ENCODE measurements at places on chromosomes 1 and 21. TPM values are rescaled to one million over a fixed set of nuclear protein-coding genes. Genes with fewer than 3 reads are reported as not detected.

The RPTN gene
- not detected for total RNA-seq

- DNase-seq = no peak
- no peaks in the 10 kb centered on the region for H3K27me3 ChIP-seq
- no peak overlapping the region for H3K4me3 ChIP-seq
- no peaks in the 10 kb centered on the region for H3K36me3 ChIP-seq
Observed at GRCh38 chr1:184605941-184606340, 148.7 kb downstream of the EDEM3 start.

DNA sequence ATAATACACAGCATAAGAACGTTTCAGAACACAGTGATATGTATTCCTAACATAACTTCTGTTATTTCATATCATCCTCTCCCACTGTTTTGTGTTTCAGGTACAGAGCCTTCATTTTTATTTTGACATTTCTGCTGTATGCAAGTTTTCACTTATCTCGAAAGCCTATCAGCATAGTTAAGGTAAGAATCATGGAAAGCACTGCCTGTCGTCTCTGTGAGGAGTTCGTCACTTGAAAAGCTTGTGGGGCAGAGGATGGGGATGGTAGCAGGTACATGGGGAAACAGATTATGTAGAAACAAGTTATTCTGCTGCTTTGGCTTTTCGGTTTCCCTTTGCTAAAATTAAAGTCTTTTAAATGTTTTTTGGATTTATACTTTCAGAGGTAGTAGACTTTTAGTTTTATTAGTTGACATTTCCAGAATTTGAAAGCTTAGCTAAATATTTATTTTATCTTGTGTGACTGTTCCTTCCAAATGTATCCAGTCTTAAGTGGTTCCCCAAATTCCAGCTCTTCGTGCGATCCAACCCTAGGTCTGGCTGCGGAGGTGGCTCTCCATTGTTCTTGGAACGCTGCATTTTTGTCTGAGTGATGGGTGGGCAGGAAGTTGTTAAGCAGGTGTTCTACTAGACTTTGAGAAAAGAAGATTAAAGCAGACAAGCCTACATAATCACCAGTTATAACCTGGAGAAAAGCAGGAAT lies 12.2 kb downstream of the SLC37A1 start:
- no peaks in the 10 kb centered on the region for H3K27me3 ChIP-seq
- no peak overlapping the region for H3K27ac ChIP-seq
- H3K4me3 ChIP-seq = no peak overlapping the region
- H3K36me3 ChIP-seq = no peaks in the 10 kb centered on the region
- DNase-seq = no peak

GRCh38 chr1:4468804-4469514 lies 185.4 kb upstream of the AJAP1 start:
- H3K27me3 ChIP-seq = no peaks in the 10 kb centered on the region
- H3K4me1 ChIP-seq = no peaks in the 10 kb centered on the region
- H3K36me3 ChIP-seq = no peaks in the 10 kb centered on the region
- no peak for DNase-seq

All from endothelial cell of umbilical vein (primary cell).